Stimulated activated CD4-positive, alpha-beta T cell treated with anti-CD3 and anti-CD28 coated beads, Interleukin-2, amount 100 ng/mL, for 48 hours (primary cell): ENCODE measurements at places on chromosomes 12 and 14.

DNA sequence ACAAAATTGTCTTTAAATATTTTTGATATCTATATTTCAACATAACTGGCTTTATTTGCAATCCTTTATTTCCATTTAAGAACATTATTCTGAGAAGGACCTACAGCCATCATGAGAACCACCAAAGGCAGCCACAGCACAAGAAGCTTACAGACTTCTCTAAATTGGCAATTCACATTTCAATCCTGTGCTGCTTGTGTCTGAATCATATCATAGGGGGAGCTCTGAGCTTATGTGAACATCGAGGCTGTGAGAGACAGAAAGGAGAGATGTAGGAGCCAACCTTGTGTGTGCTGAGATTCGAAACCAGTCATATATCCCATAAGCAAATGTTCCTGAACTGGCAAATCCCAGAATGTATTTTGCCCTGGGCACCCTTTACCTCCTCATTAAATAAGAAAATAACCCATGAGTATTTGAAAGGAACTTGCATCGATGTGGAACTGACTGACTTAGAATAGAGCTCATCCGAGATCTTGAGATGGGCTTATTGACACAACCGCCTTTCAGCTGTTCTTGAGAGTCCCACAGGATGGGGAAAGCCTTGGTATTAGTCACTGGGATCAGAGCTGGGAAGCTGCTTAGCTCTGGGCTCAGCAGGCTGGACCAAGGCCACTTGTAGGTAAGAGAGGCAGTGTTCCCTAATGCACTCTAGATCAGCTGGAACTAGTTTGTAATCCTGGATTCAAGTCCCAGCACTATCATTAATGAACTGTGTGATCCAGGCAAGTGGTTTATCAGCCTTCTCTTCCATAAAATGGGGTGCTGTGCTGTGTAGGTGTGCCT lies 329.8 kb downstream of the CACNA1C start:
- no peak for DNase-seq

GRCh38 chr12:29024117-29024516 lies 125.0 kb upstream of the FAR2 start:
- DNase-seq: no peak

DNA sequence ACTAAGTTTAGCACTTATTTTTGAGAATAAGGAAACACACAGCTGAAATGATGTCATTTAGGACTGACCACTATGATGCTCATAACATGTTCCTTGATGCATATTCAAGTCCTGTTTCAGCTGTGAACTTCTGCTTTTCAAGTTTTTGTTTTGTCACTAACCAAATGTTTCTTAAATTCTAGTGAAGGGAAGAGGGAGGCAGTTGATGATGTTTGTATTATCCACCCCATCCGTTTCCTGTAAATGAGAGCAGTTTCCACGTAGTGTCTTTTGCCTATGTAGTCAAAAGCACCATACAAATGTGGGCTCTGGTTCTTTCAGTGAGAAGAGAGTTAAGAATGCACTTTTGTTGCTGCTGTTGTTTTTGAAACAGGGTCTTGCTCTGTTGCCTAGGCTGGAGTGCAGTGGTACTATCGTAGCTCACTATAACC lies 491.8 kb downstream of the PCNX1 start:
- DNase-seq: no peak

DNA sequence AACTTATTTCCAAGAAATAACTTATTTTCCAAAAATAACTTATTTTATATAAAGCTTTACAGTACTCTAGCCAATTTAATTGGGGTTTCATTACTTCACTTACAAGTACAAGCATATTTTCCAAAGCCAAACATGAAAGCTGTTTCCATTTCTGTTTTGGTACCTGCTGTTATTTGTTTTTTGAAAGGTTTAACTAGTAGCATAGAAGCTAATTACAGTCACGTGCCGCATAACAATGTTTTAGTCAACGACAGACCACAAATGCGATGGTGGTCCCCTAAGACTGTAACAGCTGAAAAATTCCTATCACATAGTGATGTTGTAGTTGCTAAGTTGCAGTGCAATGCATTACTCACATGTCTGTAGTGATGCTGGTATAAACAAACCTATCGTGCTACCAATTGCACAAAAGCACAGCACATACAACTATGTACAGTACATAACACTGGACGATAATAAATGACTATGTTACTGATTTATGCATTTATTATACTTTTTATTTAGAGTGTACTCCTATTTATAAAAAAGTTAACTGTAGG lies 21.7 kb downstream of the PTPN21 start:
- DNase-seq: no peak

- DNase-seq: no peak
Observed at GRCh38 chr14:92924247-92924646, 1.3 kb downstream of the CHGA start.

DNA sequence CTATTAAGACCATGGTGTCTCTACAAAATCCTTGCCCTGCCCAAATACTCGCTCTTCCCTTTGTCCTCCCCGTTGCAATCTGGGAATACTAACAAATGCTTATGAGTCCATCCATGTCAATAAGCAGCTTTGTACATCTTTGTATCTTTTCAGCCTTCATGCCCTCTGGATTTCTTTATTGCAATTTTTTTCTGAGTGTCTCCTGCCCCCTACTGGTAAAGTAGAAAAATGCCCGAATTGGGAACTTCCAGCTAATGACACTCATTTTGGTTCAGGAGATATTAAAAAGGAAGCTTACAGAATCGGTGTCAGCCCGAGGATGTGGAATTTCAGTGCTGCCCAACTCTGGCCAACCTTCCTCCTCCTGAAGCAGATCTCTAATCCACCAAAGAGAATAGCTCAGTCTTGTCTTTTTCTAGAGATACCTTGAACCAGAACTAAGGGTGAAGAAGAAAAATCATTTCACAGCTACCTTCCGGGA lies 46.0 kb downstream of the SH2B3 start:
- no peak for DNase-seq

DNA sequence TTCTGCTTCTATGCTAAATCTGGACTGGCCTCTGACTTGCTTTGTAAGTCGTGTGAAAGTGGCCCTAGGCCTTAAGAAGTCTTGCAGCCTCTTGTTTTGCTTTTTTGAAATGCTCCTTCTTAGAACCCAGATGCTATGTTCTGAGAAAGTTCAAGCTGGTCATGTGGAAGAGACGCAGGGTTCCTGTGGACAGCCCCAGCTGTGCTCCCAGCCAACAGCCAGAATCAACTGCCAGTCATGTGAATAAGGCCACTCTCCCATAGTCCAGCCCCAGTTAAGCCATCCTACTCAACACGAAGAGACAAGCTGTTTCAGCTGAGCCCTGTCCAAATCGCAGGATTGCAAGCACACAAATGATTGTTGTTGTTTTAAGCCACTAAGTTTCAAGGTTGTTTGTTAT lies 37.3 kb upstream of the TBPL2 start:
- DNase-seq: no peak

GRCh38 chr14:53695692-53696214 lies 260.9 kb downstream of the BMP4 start:
- no peak for DNase-seq

- no peak for DNase-seq
Observed at GRCh38 chr12:25115677-25116076, 79.3 kb downstream of the DNAI7 start.
